Epithelial cell of esophagus (primary cell): ENCODE measurements at places on chromosomes 2 and 18.

- no peak for DNase-seq
These were observed 44.4 kb downstream of the ACVR1 start for GRCh38 chr2:157831573-157832315.

DNA sequence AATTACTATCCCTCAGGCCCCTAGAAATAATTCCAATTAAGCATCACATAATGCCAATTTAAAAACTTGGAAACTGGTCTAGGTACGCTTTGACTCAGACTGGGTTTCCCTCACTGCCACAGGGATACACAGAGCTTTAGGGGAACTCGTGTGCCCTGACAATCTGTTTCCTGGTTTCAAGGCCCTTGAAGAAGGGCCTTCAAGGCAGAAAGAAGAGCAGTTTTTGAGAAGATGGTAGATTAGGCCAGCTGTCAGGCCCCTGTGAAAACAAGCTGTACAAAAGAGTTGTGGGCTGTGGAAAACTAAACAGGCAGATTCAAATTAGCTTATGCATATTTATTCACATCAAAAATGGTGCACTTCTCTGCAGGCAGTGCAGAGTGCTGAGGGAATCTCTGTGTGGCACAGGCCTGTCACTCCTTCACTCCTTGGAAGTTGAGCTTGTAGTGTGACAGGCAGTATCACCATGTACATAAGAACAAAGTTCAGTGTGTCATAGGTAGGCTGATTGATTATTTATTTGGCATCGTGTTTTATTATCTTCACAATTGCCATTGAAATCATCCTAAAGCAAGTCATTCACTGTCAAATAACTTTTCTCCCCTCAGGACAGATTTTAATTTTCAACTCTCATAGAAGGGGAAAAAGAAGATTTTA lies 614.4 kb upstream of the GYPC start:
- no peak for DNase-seq

DNA sequence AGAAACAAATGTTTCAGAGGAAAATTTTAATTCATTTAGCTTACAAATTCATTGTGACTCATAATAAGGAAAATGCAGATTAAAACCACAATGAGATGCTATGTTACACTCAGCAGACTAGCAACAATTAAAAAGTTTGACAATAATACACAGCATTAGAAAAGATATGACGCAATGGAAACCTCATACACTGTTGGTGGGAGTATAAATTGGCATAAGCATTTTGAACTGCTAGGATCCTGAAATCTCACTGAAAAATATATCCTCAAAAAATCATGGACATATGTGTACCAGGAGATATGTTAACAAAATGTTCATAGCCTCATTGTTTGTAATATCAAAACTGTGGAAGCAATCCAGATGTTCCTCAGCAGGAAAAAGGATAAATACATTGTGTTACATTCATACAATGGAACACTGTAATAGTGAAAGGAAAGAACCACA lies 13.7 kb downstream of the CALCRL start:
- peak; percentile 17 for DNase-seq

DNA sequence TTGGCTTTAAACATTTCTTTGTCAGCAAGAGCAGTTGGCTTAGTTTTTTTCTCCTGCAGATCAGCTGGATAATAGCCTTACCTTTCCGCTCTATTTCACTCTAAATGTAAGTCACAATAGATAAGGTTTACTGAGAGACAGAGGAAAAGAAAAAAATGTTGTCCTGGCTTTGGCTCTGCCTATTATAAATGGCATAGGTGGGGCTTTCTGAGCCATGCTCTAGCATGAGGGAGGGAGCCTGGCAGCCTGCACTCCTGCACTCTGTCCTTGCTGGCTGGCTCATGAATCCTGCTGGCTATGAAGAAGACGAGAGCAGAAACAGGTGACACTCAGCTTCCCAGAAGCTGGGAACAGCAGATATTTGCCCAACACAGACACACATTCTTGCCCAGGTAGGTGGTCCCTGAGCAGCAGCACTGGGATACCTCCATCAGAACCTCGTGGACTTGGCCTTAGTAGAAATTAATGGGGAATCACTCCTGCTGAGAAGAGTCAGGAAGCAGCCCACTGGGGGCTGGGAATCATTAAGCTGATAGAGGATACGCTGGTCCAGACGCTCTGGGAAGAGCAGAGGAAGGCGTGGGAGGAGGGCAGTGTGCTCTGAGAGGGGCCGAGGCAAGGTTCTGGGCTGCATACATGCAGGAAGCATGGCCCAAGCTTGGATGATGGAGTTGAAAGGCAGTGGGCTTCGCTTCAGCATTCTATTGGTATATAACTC lies 514.4 kb upstream of the HS6ST1 start:
- DNase-seq = no peak

DNA sequence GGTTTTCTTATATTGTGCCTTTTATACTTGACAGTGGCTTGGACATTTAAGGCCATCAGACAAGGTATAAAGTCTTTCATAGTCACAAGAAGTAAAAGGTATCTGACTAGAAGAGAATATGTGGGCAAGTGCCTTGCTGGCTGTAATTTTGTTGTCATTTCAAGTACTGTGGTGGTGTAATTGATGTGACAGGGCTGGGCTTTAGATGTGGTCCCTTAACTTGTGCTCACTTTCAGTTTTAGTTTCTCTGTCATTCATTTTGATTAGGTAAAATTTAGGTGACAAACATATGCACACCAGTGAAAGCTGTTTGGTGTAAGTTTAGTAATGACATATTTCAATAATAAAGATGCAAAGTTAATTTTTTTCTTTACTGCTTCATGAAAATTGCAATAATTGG lies 31.2 kb upstream of the TBR1 start:
- DNase-seq = no peak

- no peak for DNase-seq
These were observed 13.5 kb upstream of the PIEZO2 start for GRCh38 chr18:11162889-11163288.

- DNase-seq = no peak
These were observed 166.8 kb downstream of the TGIF1 start for GRCh38 chr18:3616744-3617143.

DNA sequence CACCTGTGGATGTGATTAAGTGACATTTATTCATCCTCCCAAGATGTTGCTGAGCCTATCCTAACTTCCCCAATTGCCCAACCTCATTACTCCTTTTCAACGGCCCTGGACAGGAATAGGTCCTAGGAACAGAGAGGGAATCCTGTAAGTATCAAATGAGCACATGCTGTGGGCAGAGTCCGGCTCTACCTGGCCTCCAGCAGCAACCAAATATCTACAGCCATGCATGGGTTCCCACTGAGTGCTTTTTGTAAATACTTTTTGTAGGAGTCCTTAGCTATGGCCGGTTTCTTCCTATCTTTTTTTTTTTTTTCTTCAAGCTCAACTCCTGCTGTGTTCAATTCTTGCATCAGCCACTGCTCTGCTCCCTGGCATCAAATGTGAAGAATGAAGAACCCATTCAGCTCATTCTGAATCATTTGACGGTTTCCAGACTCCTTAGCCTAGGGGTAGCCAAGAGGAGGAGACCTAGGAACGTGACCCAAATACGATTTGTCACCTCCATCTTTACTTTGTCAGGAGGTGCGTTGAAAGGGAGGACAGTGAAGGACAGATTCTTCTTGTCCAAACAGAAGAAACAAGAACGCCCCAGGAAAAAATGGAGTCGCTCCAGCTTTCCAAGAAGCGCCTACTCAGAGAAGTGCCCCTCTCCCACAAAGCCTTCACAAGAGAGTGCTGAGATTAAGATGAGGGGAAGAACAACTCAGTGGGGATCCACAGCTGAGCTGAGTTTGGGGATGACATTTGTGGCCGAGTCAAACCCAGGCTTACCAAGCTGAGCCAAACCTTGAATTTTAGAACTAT lies 46.7 kb upstream of the LCLAT1 start:
- DNase-seq = no peak

DNA sequence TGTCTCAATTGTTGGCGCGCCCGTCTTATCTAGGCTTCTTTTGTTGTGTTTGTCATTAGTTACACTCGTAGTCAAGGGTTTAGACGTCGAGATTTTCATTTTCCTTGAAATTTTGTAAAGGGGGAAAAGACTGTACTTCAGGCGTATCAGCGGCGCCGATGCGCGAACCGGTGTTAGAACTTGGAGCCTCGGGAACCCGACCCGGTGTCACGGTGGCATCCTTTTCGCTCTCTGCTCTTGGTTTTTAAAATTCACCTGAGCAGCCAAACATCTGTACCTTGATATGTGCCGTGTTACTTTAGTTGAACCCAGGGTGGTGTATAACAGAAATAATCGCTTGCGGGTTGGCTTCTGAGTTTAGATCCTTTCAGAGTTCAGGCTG lies 643 bp downstream of the RMC1 start:
- no peak for DNase-seq

- DNase-seq = peak; percentile 88
These were observed 515.9 kb downstream of the SLC4A3 start for GRCh38 chr2:220143336-220143735.

DNA sequence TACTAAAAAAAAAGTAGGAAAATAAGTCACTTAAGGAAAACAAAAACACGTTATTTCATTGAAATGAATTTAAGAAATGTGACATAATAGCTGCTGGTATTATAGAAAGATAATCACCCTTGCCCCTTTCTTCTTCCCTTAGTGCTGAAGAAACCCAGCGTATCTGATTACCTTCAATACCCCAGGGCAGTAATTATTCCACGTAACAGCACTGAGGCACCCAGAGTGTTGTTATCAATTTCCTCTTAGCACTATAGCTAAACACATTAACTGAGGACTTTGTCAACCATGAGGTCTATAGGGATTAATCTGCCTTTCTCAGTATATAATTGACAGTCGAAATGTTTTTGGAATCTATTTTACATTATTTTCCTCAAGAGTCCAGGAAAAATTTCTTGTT lies 180.0 kb upstream of the NXPH2 start:
- DNase-seq = no peak

DNA sequence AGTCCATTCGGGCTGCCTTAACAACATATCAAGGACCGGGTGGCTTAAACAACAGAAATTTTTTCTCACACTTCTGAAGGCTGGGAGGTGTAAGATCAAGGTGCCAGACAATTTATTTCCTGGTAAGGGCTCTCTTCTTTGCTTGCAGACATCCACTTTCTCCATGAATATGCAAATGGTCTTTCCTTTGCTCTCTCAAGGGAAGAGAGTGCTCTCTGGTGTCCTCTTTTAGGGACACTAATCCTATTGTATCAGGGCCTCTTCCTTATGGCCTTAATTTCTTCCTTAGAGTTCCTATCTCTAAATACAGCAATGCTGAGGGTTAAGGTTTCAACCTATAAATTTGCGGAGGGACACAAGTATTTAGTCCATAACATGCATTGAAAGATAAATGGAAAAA lies 770.8 kb downstream of the DSC3 start:
- DNase-seq = peak; percentile 36

GRCh38 chr2:41881249-41881648 lies 166.6 kb upstream of the PKDCC start:
- DNase-seq = no peak

DNA sequence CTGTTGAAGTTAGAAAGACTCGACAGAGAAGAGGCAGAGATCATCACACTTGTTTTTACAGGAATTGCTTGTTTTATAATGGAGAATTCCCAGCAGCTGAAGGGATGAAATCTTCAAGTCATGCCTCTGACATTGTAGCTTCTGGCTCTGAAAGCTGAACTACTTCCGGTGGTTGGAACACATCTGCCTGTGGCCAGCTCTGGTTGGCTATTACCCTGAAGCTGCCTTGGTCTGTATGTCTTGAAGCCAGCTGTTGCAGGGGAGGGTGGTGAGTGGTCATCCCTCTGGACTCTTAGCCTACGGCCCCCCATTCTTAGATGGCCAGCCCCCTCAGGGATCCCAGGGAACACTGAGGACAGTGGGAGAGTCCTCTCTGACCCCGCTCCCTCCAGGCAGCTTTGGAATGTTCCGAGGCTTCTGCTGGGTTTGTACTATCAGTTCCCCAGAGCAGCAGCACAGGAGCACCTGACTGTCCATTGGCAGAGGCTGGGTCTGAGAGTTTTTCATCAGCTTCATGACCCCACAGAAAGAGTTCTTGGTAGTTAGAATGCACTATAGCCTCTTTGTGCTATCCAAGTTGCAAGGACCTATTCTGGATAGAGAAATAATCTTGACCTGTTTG lies 87.4 kb upstream of the CAPN13 start:
- no peak for DNase-seq

DNA sequence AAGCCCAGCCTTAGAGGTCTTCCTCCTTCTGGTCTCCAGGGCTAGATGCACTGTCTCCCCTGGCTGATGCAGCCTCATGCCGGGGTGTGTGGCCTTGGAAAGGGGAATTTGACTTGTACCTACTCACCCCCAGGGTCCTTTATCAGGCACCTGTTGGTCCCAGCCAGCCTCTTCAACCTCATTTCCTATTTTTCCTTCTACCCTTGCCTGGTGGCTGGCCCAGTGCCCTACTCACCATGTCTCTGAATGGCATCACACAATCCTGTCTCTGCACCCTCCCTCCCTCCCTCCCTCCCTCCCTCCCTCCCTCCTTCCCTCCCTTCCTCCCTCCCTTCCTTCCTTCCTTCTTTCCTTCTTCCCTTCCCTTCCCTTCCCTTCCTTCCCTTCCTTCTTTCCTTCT lies 17.1 kb upstream of the ST3GAL5 start:
- no peak for DNase-seq

DNA sequence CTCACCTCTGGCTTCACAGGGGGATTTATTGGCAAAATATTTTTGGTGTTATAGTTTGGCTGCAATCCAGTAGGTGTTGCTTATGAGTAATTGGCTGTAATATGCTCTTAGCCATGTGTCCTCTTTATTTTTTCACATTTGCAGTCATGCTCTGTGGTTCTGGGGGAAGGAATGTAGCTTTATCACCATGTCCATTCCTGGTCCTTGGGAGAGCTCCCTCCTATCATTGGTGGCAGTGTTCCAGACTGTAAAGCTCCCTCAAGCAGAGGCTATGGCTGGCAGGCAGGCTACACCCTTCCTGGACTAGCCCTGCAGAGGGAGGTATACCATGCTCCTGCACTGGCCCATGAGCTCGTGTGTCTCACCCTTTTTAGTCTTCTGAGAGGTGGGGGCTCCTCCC lies 120.0 kb upstream of the FSIP2 start:
- peak; percentile 29 for DNase-seq

GRCh38 chr18:75533950-75534349 lies 106.4 kb upstream of the SMIM21 start:
- no peak for DNase-seq
